ENCODE measurements at places on chromosomes 7 and 10. TPM values are rescaled to one million over a fixed set of nuclear protein-coding genes. Genes with fewer than 3 reads are reported as not detected.

GRCh38 chr10:99232360-99232999 lies 3.2 kb downstream of the HPSE2 start:
- no peak for DNase-seq

DNA sequence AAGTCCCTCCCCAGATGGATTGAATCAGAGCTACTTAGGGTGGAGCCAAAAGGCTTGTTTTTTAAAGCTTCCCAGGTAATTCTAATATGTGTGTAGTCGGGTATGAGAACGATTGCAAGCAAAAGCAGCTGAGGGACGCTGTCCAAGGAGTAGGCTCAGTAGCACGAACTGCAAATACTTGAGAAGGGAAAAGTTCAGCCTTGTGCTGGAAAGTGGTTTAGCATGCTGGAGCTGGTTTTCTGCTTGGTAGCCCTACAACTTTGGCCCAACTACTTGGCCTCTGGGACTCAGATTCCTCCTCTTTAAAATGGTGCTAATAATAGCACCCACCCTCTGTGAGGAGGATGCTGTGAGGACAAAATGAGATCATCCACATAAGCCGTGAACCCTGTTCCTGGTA lies 76.2 kb downstream of the AHR start:
- DNase-seq, result no peak

GRCh38 chr7:112359086-112359485 lies 91.2 kb upstream of the IFRD1 start:
- no peak for DNase-seq

GRCh38 chr10:22683140-22683389 lies 31.3 kb downstream of the PIP4K2A start:
- DNase-seq, result peak; percentile 74

GRCh38 chr7:134427896-134428295 lies 31.0 kb downstream of the AKR1B1 start:
- DNase-seq, result no peak

GRCh38 chr10:75234683-75235374 lies 928 bp downstream of the COMTD1 start:
- DNase-seq, result no peak

- peak; percentile 84 for DNase-seq
Observed at GRCh38 chr10:44039599-44039998, 345.3 kb downstream of the CXCL12 start.

DNA sequence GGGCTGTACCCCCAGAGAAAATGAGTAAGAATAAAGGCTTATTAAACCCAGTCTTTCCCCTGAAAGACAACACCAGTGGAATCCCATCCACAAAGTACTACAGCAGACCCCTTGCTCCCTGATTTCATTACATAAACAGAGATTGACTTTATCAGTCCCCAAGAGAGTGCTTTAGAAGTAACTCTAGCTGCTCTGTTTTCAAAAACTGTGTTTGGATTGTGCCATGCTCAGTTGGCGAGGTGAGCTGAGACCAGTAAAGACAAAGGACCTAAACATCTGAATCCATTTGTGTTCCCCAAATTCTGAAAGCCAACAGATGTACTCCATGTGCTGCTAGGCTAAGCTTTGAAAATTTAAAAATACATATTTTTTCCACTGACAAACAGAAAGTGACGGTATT lies 127.0 kb downstream of the ATE1 start:
- DNase-seq, result no peak

GRCh38 chr10:1454428-1454827 lies 282.9 kb downstream of the ADARB2 start:
- no peak for DNase-seq

DNA sequence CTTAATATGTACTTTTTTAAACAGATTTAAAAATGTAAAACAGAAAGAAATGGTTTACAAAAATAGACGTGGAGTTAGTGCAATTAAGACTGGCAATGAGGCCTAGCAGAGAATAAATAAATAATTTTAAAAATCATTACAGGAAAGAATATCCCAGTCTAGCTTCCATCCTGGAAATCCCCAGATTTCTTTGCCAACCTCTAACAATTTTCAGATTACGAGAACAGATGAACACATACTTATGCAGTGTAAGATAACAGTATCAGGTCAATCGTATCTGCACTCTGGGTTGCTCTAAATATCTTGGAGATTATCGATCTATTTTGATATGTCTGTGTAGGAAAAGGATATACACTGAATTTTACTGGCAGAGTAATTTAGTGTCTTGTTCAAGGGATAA lies 210.5 kb downstream of the SEMA3A start:
- no peak for DNase-seq

DNA sequence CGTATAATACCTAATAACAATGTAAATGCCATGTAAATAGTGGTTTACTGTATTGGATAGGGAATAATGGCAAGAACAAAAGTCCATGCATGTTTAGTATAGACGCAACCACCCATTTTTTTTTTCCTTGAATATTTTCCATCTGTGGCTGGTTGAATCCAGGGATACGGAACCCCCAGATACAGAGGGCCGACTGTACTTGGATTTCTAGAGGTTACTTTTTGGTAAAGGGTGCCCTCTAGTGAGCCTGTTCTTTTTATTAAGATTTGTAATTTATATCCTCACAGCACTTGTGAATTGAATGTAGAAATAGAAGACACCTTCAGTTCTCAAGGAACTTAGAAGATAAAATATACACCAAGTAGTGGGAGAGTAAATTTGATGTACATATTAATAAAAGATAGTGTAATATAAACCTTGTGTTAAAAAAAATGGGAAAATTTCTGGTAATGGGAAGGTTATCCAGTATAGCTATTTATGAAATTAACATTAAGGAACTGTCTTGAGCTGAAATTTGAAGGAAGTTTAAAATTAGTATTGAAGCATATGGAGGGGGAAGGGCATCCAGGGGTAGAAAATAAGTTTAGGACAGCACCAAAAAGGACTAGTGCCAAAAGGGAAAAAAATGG lies 32.0 kb downstream of the EXOC6 start:
- peak; percentile 34 for DNase-seq

DNA sequence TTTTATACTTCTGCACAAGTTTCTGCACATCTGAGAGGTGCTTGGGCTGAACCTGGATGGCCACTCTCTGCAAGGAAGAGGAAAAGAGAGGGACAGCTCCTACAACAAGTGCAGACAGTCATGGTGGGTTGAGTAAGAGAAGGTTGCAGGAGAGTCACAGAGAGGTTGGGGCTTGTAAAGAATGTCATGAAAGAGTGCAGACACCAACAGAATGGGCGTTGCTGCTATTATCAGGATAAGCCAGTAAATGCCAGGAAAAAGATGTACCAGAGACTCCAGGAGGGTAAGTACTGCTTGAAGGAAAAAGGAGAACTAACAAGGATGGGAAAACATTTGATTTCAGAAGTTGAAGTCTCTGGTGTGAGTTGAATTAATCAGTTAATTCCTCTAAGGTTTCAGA lies 77.8 kb upstream of the NRP1 start:
- no peak for DNase-seq

DNA sequence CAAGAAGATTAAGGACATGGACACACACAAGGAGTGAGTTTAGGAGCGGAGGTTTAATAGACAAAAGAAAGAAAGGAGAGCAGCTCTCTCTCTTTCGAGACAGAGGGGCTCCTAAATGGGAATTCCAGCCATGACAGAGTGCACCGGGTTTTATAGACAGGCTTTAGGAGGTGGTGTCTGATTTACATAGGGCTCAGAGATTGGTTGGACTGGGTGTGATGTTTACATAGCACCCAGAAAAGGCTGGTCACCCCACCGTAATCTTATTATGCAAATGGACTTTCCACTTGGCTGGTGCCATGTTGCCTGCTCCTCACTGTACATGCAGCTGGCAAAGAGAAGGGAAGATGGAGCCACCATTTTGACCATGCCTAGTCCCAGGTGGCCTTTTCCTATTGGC lies 28.4 kb upstream of the MRC1 start:
- no peak for DNase-seq

DNA sequence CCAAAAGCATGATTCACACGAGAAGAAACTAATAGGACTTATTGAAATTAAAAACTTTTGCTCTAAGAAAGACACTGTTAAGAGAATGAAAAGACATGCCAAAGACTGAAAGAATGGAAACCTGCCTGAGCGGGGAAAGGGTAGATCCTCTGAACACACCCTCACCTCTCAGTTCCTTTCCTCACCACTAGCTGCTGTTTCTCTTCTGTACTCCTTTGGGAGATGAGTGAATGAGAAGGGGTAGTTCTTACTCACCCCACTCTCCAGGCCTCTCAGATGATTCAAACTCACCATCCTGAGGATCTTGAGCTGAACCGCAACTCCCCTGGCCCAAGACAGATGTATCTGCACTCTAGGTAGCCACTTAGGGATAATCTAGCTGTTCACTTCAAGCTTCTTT lies 41.9 kb downstream of the IQUB start:
- DNase-seq, result no peak

- DNase-seq, result no peak
Observed at GRCh38 chr7:67593794-67594193, 597.2 kb downstream of the TYW1 start.

- no peak for DNase-seq
Observed at GRCh38 chr10:113791691-113792090, 40.2 kb downstream of the PLEKHS1 start.

GRCh38 chr10:36380538-36380937 lies 738.4 kb upstream of the FZD8 start:
- no peak for DNase-seq

GRCh38 chr10:88936656-88937055 lies 15.9 kb downstream of the ACTA2 start:
- DNase-seq, result no peak

DNA sequence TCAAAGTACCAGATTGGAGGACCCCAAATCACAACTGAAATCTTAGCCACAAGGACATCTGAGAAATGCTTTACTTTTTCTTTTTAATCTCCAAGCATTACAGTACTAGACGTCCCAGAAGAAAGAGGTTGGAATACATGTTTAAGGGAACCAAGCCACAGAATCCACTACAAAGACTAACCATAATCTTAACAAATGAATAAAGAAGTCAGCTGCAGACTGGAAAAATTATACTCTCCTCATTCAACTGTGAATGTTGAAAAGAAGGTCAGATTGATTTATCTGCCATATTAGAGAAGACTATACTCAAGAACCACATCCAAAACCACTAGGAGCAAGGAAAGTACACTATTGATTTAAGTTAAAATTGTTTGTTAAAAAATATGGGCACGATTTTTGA lies 102.1 kb upstream of the ABCB5 start:
- DNase-seq, result peak; percentile 67

DNA sequence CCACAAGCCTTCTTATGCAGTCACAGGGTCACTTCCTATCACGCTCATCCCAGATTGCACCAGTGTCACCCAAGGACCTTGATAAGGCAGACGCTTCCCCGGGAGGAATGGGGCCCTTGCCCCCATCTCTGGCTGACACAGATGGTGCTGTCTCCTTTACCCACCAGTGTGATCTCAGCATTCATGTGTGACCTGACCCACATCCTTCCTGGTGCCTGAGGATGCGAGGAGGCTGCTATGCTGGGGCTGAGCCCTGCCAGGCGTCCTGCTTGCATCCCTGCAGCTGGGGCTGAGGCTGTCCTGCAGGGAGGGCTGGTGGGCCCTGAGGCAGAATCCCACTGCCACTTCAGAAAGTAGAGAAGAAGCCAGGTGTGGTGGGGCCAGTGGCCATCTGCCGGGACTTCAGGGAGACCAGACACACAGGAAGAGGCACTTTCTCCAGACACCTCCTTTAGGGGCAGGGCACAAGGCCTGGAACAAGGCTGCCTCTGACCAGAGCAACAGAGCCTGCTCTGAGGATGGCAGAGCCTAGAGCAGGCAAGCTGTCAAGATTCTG lies 35.3 kb downstream of the RASGEF1A start:
- DNase-seq, result no peak

- no peak for DNase-seq
Observed at GRCh38 chr7:75638594-75639070, 100.1 kb downstream of the HIP1 start.

DNA sequence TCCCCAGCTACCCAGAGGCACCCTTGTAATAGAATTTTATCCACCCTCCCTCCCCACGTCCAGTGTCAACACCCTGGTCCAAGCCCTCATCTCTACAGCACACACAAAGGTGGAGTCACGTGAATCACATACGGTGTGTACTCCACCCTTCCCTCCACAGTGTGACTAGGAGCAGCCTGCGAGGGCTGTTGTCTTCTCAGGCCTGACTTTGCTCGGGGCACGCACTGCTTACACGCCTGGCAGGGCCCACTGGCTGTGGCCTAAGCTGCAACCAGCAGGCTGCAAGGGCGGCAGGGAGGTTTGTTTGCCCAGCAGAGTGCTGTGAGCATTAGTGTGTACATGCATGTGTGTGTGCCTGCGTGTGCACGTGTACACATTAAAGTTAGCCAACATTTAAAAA lies 93.7 kb downstream of the COBL start:
- DNase-seq, result no peak

DNA sequence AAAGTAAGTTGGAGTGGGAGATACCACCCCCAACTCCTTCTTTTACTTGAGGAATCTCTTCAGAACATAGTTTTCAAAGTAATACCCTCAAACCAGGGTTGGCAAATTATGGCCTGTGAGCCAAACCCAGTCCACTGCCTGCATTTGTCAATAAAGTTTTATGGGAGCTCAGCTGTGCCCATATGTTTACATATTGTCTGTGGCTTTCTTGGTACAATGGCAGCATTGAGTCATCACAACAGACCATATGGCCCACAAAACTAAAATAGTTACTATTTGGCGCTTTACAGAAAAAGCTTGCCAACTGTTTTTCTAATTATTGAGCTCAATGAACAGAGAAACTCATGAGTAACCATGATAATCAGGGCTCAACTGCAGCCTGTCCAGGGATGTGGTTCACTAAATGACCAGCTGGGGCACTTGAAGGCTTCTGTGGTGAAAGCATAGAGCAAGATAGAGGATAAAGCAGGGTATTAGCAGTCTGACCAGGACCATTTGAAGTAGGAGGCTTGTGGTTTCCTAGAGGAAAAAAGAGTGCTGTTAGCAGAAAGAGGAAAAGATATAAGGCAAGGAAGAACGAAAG lies 196.0 kb upstream of the GRB10 start:
- DNase-seq, result peak; percentile 39

DNA sequence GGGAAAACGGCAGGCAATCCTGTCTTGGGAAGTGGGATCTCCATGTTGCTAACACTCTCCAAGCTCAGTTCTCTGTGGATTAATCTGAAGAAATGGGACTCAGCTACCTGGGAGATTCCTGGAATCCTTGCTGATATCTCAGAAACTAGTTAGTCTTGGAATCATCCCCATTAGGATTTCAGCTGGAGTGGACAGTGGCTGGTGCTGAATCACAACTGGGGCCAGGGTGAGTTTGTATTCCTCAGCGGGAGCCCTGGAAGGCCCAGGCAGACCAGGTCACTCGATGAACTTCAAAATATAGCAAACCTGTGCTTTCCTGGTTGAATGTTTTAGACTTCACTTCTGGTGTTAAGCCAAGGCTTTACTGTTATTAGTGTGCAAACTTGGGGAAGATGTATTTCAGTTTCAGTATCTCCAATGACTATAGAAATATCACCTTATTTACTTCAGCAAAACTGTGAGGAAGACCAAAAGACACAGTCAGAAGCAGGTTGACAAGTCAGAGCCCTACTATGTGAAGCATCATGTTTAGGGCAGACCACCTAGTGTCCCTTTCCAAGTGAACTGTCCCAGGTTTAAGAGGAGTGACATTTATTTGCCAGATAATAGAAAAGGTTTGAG lies 126.1 kb downstream of the AOAH start:
- DNase-seq, result no peak

- no peak for DNase-seq
Observed at GRCh38 chr7:27243340-27244163, 950 bp downstream of the EVX1 start.

The KCNH2 gene
- 4.6 TPM for total RNA-seq

The MYH16 gene
- 0.11 TPM for total RNA-seq

The MMD2 gene
- not detected for total RNA-seq

The FFAR4 gene
- not detected for total RNA-seq

The TMEM72 gene
- total RNA-seq, result not detected

The ZNF365 gene
- total RNA-seq, result 11.0 TPM

The GFRA1 gene
- total RNA-seq, result 24.2 TPM

The MMP21 gene
- not detected for total RNA-seq

The SPDYE6 gene
- not detected for total RNA-seq

The CFTR gene
- total RNA-seq, result 0.38 TPM

The DKK1 gene
- total RNA-seq, result 7.4 TPM

Data from astrocyte (in vitro differentiated cells and primary cell).